GM13976 (cell line): ENCODE measurements at places on chromosomes 12 and 14.

DNA sequence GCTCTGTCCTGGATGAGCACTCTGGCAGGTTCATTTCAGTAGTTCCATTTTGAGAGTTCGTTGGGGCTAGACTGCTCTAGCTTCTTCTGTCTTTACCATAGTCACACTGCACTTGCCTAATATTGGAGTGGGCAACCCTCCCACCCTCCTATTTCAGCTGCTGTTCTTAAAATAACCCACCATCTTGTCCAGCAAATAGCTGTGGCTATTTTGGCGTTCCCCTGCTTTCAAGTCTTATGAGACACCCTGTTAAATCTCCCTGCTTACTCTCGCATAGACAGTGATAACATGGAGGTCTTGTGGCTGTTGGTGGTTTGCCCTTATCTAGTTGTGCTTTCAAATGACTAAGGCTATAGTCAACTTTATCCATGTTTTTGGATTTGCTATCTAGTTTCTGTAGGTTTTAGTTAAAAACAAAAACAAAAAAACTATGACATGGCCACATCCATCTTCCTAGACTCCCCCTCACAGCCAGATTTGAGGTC lies 65.5 kb downstream of the LRP6 start:
- peak; percentile 34 for DNase-seq

DNA sequence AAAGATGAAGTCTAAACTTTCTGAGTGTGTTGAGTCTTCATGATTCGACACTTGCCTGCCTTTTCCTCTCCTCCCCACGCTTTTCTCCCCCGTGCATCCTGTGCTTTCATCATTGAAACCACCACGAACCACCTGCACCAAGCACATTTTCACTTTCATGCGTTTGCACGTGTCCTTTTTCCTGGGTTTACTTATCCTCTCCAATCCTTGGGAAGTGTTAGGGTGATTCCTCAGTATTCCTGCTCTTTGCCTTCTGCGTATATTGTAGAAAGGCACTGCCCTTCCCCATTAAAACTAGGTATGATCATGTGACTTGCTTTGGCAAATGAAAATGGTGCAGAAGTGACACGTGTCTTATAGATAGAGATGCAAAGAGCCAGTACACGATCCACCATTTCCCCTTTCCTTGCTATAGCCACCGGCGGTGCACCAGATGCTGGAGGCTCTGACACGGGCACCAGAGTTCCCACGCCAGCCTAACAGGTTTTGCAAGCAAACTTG lies 106.6 kb downstream of the BRMS1L start:
- DNase-seq = peak; percentile 21

- DNase-seq = peak; percentile 24
Observed at GRCh38 chr14:93716746-93717667, 71.3 kb downstream of the PRIMA1 start.

GRCh38 chr12:3892631-3893030 lies 19.4 kb upstream of the PARP11 start:
- DNase-seq = no peak

- DNase-seq = no peak
Observed at GRCh38 chr14:64196814-64197411, 97.3 kb downstream of the ESR2 start.
